Myocyte (in vitro differentiated cells): ENCODE measurements at places on chromosomes 11 and 22.

DNA sequence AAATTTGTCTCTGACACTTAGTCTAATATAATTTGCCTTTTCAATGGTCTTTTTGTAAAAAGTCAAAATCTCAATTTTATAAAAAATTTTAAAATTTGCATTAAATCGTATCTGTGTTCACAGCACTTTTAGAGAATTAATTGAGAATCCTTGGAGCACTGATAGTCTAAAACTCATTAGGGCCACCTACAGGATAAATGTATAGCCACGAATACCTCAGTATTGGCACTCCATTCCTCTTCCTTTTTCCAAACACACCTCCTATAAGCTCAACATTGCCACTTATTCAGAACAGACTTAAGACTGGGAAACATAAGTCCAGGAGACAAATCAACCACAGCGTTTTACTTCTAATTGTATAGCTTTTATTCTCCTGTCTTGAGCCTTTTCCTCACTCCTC is 776.0 kb upstream of the ARHGAP42 start:
- DNase-seq: no peak

GRCh38 chr11:16178273-16178672 is 178.1 kb downstream of the SOX6 start:
- DNase-seq: no peak

GRCh38 chr11:118887206-118887605 is 3.5 kb downstream of the CXCR5 start:
- no peak for DNase-seq

DNA sequence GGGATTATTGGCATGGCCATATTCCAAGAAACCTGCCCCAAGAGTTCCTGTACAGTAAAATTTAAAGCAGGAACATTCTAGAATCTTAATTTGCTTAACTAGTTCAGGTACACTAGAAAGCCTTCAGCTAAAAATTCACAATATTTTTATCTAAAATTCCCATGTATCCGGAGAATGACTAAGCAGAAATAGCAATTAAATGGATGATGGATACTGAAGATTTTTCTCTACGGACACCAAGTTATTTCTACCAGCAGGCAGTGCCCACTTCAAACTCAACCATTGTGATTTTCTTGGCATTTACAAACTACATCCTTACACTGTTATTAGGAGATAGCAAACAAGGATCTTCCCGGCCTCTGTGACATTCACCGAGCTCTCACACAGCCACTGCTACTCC is 2.9 kb downstream of the PATE3 start:
- no peak for DNase-seq

- DNase-seq: no peak
Measured at GRCh38 chr11:119491753-119492510, 69.0 kb upstream of the THY1 start.

GRCh38 chr11:111633756-111634362 is 31.6 kb downstream of the SIK2 start:
- DNase-seq: peak; percentile 16

GRCh38 chr22:20021196-20022181 is 579 bp downstream of the TANGO2 start:
- DNase-seq: peak; percentile 90

DNA sequence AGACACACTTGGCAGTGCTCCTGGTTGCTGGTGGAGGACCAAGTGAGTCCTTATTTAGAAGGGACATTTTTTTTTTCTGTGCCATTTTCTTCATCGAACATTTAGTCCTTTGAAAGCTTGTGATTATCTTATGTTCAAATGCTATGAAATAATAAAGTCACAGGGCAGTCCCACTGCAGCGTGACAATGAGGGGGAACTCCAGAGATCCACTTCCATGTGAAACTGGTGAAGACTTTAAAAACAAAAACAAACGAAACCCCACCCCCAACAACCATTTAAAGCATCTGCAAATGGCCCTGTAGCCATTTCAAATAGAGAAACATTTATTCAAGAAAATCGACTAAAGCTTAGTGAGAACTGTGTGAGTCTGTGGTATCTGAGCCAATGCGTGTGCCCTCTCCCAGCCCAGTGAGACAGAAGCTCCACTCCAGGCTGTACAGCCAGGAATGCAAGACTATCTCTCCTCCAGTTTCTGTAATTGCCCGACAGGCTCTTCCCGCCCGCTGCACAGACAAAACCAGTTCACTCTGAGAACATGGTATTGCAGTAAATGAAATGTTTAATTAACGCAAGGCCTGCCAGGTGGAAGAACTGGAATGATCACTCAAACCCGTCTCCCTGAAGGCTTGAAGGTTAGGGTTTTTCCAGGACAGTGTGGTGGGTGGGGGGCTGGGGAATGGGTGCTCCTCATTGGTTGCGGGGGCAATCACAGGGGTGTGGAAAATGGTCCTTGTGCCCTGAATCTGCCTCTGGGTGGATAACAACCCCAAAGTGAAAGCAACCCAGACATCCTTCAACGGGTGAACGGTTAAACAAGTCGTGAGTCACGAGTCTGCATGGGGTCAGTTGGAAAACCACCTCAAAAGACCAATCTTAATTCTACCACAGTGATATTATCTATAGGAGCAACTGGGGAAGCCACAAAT is 8.4 kb downstream of the KRTAP5-6 start:
- no peak for DNase-seq

GRCh38 chr11:4884361-4884760 is 2.7 kb downstream of the OR51T1 start:
- no peak for DNase-seq

DNA sequence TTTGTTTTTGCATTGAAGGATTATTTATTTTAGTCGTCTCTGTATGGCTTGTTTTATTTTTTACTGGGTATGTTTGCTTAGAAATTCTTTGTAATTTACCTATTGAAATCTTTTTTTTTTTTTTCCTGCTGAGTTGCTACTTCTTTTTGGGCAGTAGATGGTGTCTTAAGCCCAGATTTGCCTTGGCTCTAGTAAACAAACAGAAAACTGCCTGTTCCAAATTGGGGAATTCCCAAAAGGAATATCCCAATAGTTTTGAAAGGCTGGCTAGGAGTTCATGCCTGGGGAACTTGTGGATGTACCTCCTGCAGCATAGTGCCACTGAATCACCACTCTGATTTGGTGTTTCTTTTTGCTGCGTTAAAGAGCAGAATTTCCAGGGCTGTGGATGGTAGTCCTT is 17.7 kb downstream of the PAMR1 start:
- no peak for DNase-seq

DNA sequence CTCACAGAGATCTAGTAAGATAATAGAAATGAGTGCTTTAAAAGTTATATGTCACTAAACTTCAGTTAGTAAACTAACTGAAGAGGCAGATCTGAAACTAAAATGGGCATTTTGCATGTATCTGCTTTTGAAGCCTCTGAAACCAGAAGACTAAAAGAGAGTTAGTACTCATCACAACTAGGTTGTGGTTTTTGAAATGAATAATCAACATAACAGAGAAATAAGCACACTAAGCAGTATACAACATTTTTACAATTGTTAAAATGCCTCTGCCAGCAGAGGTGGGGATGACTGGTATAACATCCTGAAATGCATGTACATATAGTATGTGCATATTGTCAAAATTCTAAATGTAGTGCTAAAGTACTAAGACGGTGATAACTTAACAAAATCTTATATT is 564.5 kb downstream of the DLG2 start:
- DNase-seq: no peak

GRCh38 chr11:74307434-74307833 is 4.0 kb downstream of the P4HA3 start:
- DNase-seq: peak; percentile 49

DNA sequence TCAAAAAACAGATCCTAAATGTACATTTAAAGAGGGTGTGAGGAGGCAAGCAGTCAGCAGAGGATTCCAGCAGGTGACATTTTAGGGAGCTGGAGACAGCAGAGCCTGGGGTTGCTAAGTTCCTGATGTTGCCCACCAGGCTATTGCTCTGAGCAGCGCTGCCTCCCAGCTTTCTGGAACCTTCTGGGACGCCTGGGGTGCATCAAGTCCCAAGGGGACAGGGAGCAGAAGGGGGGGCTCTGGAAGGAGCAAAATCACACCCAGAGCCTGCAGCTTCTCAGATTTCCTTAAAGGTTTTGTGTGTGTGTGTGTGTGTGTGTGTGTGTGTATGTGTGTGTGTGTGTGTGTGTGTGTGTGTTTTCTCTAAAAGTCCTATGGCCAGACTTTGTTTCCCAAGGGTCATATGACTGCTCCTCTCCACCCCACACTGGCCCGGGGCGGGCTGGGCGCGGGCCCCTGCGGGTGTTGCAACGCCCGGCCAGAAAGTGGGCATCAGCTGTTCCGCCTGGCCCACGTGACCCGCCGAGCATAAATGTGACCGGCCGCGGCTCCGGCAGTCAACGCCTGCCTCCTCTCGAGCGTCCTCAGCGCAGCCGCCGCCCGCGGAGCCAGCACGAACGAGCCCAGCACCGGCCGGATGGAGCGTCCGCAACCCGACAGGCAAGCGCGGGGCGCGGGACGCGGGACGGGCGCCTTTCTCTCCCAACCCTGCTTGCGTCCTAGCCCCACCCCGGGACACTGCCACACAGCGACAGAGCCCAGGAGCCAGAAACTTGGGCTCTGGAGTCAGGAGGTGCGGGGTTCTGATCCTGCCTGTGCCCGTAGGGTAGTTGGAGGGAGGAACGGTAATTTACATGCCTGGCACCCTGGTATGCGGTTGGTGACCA is at the start of gene HMOX1:
TSS of gene HMOX1 (plus strand) at position 560 of the 887 bp plus-strand sequence. CDS start at position 638, 78 bp downstream.
- peak; percentile 95 for DNase-seq

DNA sequence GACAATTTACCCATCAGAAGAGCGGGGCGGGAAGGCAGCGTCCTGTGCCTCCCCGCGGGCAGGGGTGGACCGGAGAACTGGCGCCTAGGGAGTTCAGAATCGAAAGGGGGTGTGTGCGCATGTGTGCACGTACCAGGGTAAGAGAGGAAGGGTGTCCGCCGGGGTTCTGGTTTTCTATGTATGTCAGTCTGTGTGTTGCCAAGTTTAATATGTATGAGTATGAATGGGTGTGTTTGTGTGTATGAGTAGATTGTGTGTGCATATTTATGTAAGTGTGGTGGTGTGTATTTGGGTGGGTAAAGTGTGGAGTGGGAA is 2.0 kb downstream of the KCNC1 start:
- no peak for DNase-seq

GRCh38 chr22:30926706-30927105 is 41.9 kb downstream of the MORC2 start:
- DNase-seq: no peak

- DNase-seq: no peak
Measured at GRCh38 chr11:6377902-6378639, 12.2 kb upstream of the SMPD1 start.
